ENCODE measurements at places on chromosomes 3 and 15.

GRCh38 chr3:55482496-55483195, 4.5 kb downstream of the WNT5A start:
- no peak for DNase-seq

DNA sequence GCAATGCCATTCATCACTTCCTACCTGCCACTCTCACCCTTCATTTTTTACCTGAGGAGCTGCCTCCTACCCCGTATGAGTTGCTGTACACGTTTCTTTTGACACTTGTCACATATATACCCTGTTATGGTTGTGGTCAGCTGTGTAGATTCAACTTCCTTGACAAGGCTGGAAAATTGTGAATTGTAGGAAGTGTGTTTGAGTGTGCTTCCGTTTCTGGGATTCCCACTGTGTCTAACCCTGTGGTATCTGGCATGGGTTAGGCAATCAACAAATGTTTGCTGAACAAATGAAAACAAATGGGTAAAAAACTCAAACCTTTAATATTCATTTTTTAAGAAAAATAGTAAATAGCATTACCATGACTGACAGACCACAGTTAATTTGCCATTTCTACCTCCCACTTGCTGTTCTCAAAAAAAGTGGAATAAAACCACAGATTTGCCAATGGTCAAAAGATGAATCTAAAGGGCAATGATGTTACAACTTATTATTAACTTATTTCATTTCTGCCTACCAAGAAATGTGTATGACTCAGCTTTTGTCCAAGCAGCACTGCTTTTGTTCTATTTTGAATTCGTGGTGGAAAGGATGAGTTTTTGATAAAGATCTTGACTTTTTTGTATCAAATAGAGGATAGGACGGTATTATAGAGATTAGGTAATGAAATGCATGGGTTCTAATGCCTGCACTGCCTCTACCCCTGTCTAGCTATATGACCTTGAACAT, 404.6 kb downstream of the LPP start:
- DNase-seq, result no peak

DNA sequence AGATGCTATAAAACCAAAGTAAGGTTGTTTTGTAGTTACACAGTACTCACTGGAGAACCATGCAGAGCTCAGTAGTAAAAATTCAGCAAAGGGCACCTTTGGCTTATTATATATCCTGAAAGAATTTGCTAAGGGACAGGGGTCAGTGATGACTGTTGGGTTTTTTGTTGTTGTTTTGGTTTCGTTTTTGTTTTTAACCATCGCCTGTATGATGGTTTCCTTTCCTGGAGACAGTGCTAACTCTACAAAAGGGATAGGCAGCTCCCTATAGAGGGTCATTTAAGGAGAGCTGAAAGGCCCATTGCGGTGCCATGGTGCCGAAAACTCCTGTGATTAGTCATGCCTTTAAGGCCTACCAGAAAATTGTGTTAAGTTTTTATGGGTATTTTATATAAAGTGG, 118.2 kb upstream of the GOLIM4 start:
- DNase-seq, result no peak

- no peak for DNase-seq
Measured at GRCh38 chr3:34858067-34858660, 781.2 kb upstream of the ARPP21 start.

DNA sequence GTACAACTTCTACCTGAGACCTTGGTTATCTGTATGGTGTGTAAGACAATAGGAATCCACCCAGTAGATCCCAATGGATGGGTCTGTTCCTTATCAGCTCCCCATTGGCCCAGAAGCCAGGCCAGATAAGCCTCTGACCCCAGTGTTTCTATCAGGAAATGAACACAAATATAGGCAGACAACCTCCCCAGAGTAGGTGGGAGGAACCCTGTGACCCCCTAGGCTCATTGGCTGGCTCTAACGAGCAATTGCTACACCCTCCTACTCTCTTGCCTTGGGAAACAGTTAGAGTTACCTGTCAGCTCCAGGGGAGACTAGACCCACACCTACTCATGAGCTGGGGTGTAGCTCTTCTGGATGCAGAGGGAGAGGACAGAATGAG, 299.9 kb downstream of the UACA start:
- no peak for DNase-seq

DNA sequence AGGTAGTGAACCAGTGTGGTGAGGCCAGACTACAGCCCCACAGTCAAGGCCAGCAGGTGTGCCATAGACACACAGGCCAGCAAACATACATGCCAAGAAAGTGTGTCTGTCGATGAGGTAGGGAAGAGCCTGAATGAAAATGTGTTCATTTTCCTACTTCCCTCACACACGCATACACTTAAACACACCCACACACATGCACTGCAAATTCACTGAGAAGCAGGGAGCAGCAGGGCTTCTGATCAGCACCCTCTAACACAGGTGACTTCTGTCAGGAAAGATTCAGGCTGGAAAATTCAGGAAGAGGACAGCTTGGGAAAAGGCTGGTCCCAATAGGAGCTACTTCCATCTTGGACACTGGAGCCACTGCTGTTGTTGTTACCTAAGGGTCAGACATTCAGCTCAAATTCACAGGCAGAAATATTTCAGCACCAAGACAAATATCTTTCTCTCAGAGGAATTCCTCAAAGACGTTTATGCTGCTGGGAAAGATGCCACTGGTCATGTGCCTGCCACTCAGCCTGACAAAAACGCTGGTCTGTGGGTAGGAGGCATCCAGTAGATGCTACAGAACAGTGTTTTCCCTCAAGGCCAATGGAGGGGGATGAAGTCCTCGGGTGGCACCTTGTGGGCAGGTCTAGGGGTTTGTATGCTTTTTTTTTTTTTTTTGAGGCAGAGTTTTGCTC, 40.9 kb upstream of the LARS2 start:
- no peak for DNase-seq

- no peak for DNase-seq
Measured at GRCh38 chr3:120424506-120424905, 26.3 kb downstream of the FSTL1 start.

- peak; percentile 48 for DNase-seq
Measured at GRCh38 chr15:45199136-45199810, 11.5 kb upstream of the SHF start.

Data from activated naive CD4-positive, alpha-beta T cell treated with anti-CD3 and anti-CD28 coated beads, Interleukin-2, amount 10 ng/mL, durations not matched to agents 7 days and 5 days (primary cell).